Skin of body (tissue), 3 donors: ENCODE measurements at places on chromosomes 7 and 10.

GRCh38 chr10:94443047-94443446, 40.7 kb downstream of the TBC1D12 start:
- no peak for DNase-seq

DNA sequence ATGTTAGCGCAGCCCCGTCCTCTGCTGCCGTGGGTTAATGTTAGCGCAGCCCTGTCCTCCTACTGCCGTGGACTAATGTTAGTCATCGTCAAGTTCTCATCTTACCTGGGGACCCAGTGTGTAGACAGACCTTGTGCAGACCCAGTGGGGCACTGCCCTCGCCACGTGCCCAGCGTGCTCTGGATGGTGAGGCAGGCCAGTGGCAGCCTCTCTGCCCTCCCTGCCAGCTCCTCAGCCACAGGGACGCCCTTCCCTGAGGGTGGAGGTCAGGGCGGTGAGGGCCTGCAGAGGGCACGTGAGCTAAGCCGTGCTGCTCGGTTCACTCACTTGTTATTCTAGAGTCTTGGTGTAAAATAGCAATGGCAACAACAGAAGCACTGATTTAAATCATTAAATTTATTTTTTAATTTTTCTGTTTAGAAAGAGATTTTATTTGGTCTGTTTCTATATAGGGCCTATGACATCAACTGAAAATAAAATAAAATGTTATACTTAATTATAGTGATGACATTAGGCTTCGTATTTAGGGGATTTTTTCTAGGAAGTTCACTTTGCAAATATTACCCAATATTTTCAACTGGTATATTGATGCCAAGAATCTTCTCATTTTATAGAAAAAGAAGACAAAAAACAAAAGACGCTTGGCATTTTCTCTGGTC, 48.4 kb downstream of the NKX6-2 start:
- no peak for DNase-seq

DNA sequence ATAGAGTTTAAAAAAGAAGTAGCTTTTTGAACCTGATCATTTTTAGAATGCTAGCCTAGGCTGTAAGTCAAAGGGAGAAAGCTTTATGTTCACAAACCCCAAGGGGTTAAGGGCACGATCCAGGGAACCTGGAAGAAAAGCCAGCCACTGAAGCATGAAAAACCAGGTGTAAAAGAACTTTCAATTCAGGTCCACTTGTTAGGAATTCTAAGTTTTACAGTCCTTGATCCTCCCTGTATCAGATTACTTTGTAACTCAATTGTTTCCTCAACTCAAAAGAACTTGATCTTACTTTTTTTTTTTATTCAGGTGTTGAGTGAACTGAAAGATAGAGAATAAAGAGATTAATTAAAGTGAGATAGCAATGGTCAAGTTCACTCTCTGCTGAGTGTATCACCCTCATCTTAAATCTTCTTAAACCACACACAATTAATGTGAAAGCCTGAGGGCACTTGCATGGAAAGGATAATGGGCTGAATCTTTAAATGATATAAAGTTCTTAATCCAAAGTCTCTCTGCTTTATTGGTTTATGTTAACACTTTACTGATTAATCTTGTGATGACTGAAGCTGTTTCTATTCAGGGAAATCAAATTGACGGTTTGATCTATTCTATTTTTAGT, 672.2 kb upstream of the LRRN3 start:
- DNase-seq: no peak

- no peak for DNase-seq
These were observed 7.8 kb upstream of the POR start for GRCh38 chr7:75906991-75907667.

GRCh38 chr10:63388421-63389031, 77.3 kb downstream of the JMJD1C start:
- DNase-seq: no peak

DNA sequence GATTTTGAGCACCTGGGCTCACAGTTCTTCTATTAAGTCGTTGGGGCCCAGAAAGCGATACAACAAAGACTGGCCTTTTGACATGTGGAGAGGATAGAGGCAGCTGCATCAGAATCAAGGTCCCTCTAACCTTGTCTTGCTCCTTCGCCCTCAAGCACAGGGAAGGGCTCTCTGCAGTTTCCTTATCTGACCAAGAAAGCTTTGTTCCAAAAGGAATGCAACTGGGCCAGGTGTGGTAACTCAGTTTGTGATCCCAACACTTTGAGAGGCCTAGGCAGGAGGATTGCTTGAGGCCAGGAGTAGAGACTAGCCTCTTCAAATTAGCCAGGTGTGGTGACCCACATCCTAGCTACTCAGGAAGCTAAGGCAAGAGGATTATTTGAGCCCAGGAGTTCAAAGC, 32.2 kb downstream of the SVOPL start:
- no peak for DNase-seq

DNA sequence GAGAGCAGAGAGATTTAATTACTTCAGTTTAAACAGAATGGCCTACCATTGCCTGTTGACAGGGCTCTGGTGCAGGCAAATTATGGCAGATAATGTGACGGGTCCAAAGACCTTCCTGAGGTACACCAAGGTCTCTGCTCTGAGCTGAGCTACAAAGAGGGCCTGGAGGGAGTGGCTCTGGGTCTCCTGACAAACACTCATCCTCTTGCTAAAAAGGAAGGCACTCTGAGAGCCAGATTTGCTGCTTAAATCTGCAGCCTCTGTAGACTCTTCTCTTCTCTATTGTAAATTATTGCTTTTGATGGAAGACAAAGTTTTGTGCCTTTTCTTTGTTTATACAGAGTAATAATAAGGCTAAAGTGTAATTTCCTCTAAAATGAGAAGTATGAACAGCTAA, 529.5 kb upstream of the FZD8 start:
- DNase-seq: no peak

DNA sequence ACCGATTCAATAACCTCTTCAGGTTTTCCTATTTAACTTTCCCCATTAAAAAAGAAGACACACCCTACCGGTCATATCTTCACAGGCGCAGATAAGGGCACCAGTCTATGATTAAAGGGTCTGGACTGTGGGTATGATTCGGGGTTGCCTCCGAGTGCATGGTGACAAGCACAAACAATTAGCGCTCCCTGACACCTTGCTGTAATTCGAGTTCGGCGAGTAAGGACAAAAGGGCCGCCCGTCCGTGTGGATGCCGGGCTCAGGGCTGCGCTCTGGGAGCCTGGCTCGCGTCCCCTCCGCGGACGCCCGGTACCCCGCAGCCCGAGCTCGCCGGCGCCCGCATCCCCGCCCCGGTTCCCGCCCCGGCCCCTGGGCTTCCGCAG, 111.9 kb upstream of the RHEB start:
- no peak for DNase-seq

GRCh38 chr10:60123668-60124067, 217.3 kb upstream of the CCDC6 start:
- no peak for DNase-seq

DNA sequence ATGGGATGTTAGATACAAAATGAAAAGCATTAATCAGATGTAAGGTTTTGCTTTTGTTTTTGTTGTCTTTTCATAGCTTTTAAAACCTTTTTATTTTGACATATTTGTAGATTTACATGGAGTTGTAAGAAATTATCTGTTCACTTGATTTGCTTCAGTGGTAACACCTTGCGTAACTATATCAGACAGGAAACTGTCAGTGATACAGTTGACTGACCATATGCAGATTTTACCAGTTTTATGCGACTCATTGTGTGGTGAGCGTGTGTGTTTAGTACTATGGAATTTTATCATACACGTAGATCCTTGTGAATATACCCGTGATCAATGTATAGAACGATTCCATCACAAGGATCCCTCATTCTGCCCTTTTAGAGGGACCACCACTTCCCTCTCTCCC, 701.4 kb downstream of the SUGCT start:
- DNase-seq: no peak

GRCh38 chr10:5168897-5169420, 16.0 kb downstream of the AKR1C8 start:
- DNase-seq: no peak

DNA sequence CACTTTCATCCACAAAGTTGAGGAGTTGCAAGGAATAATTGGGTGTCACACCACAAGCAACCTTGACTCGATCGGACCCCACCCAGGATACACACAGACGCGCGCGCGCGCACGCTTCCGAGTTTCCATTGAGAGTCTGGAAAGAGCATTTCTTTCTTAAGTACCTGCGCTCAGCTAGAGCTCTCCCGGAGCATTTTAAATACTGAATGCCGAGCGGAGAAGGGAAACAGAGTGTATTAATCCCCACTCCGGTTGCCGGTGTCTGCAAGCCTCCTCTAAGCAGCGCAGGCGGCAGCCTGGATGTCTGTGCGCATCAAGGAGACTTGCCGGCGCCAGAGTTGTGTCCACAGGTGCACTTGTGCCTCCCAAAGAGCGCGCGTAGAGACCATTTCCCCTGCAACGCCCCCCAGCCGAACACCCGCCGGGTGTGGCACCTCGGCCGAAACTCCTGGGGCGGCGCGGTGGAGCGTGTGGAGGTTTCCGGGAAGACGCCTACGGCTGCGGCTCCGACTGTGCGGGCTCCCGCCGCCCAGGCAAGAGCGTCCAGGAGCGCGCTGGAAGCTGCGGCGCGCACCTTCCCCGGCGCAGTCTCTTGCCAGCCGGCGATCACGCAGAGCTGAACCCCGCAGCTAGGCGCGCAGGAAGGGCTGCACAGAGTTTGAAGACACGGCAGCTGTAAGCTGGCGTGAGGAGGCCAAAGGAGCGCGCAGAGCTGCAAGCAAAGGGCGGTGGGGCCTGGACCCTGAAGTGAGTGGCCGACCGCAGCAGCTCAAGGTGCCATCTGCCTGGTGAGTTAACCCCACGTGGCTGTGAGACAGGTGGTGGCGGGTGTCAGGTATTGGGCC, 1.1 kb upstream of the FEZF1 start:
- no peak for DNase-seq

- DNase-seq: peak; percentile 2
These were observed 1189.6 kb upstream of the C7orf33 start for GRCh38 chr7:147400925-147401324.

DNA sequence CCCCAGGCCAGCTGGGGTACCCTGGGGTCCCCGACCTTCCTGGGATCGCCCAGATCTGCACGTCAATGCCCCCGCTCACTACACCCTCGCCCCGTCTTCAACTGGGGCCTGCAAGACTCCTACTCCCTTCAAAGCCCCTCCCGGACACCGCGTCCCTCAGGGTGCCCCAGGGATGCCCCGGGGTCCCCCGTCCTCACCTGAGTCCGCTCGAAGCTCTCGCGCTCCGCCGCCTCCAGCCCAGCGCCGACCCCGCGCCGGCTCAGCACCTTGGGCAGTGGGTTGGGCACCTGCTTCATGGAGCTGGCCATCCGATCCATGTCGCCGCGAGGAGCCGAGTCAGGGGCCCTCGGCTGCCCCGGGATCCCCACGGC, at the start of gene HIP1:
Gene HIP1, minus strand, starts transcription at position 338 of the 371 bp plus-strand sequence. Its CDS starts 21 bp downstream, at position 317.
- no peak for DNase-seq

GRCh38 chr10:77886795-77887355, 39.7 kb downstream of the DLG5 start:
- DNase-seq: no peak

DNA sequence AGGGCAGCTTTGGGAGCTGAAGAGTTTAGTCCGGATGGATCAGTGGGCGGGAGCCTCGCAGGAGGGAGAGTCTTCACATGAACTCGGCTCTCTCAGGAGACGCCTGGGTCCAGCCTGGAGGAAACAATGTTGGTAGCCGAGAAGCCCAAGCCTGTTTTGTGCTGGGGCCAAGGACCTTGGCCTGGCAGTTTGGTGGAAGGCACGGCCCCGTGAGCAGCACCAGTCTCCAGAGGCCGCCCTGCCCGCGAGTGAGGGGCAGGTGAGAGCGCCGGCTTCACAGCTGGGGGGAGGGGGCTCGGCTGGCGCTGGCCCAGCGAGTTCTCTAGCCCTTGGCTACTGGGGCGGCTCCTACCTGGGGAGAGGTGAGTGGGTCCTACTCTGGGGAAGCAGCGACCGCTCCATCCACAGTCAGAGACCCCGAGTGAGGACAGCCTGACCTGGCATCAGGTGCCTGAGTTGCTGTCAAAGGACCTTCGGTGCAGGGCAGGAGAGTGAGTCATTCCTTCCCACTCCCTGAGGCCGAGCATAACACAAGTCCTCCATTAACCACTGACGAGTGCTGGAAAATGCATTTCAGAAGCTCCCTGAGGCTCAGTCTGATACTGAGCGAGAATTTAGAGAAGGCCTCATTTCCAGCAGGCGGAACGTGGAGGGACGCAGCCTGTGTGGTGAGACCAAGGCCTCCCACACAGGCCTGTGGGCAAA, 89.3 kb upstream of the DIP2C start:
- no peak for DNase-seq

DNA sequence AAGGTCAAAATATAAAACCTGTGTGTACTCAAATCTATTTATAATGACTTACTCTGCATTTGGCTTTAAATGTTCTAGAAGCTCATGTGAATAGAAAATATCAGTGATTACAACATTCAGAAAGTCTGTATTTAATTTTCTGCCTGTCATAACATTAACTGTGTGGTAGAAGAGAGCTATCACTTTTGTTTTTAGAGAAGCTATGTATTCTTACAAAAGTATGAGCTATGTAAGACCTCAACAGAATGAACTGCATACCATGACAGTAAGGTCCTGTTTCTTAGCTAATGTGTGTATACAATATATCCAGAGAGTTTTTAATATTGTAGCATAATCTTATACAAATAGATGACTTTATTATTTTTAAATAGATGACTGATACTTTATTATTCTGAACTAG, 61.5 kb downstream of the PTN start:
- no peak for DNase-seq
